ENCODE measurements at places on chromosomes 16 and 17. TPM values are rescaled to one million over a fixed set of nuclear protein-coding genes. Genes with fewer than 3 reads are reported as not detected.

GRCh38 chr16:87317750-87318644 is 805 bp upstream of the C16orf95 start:
- H3K4me1 ChIP-seq = peaks cover 13% of the 10 kb centered on the region
- no peaks in the 10 kb centered on the region for H3K27me3 ChIP-seq
- peak overlapping the region; percentile 94 for H3K27ac ChIP-seq
- H3K36me3 ChIP-seq = no peaks in the 10 kb centered on the region
- DNase-seq = peak; percentile 77

GRCh38 chr16:27363246-27363632 is 38.7 kb upstream of the IL21R start:
- peaks cover 6% of the 10 kb centered on the region for H3K4me1 ChIP-seq
- H3K27me3 ChIP-seq = no peaks in the 10 kb centered on the region
- DNase-seq = no peak

Gene USP31
- total RNA-seq = 5.0 TPM

- H3K27ac ChIP-seq = no peak overlapping the region
- no peaks in the 10 kb centered on the region for H3K27me3 ChIP-seq
- H3K4me1 ChIP-seq = no peaks in the 10 kb centered on the region
- DNase-seq = no peak
- H3K36me3 ChIP-seq = no peaks in the 10 kb centered on the region
- H3K4me3 ChIP-seq = no peak overlapping the region
Observed at GRCh38 chr16:51708861-51709260, 557.8 kb upstream of the SALL1 start.

DNA sequence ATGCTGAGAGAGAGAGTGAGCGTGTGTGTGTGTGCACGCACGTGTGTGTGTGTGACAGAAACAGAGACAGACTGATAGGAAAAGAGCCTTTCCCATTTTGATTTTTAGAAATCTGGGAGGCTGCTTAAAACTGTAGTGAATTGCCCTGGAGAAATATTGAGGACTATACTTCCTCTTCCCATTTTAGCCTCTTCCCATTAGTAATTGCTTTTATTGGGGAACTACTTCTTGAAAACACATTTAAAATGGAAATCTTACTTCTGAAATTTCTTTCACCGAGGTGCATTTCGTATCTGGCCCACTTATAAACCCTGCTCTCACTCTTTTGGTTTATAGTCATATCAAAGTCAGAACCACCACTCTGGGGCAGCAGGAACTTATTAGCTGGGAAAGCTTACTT is 47.1 kb downstream of the NUP93 start:
- no peaks in the 10 kb centered on the region for H3K4me1 ChIP-seq
- H3K4me3 ChIP-seq = no peak overlapping the region
- H3K36me3 ChIP-seq = no peaks in the 10 kb centered on the region
- H3K27me3 ChIP-seq = no peaks in the 10 kb centered on the region
- no peak overlapping the region for H3K27ac ChIP-seq
- no peak for DNase-seq

GRCh38 chr16:87310610-87311009 is 6.6 kb downstream of the C16orf95 start:
- DNase-seq = no peak
